ENCODE measurements at places on chromosomes 3 and 15.
A peak's percentile ranks its signal among the peaks of the same experiment; 100 is the strongest.

DNA sequence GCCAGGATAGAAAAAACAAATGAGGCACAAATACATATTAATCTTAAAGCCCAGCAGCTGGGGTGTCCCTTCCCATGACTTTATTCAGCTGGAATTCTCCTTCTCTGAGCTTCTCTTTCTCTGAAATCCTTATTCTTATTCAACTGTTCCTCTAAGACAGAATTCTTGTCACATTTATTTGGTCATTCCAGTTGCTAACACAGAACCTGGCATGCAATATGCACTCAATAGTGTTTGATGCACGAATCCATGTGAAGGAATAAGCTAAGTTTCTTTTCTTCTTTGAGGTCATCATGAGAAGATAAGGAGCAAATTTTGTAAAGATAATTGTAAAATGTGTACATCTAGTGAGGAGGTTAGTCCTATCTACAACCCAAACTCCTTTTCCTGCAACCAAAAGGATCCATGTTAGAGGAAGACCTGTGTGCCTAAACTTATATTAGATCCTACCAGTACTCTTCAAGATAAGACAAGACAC, 154.2 kb upstream of the KCNMB2 start:
- DNase-seq: no peak

DNA sequence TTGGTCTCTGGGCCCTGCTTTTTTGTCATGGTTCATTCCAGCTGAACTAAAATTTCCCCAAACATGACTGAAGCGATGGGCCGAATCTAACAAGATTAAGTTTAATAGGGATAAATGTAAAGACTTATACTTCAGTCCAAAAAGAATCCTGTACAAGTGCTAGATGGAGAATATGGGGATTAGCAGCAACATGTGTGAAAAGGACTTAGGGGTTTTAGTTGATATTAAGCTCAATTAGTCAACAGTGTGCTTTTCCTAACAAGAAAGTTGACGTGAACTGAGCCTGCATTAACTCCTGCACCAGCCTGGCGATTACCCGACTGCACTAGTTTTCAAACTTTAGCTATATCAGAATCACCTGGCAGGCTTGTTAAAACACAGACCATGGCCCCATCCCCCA, 61.0 kb upstream of the BBX start:
- DNase-seq: no peak

GRCh38 chr15:52858782-52859176, 68.6 kb upstream of the ONECUT1 start:
- DNase-seq: no peak

GRCh38 chr3:52784021-52784621, 6.7 kb downstream of the ITIH1 start:
- DNase-seq: no peak

DNA sequence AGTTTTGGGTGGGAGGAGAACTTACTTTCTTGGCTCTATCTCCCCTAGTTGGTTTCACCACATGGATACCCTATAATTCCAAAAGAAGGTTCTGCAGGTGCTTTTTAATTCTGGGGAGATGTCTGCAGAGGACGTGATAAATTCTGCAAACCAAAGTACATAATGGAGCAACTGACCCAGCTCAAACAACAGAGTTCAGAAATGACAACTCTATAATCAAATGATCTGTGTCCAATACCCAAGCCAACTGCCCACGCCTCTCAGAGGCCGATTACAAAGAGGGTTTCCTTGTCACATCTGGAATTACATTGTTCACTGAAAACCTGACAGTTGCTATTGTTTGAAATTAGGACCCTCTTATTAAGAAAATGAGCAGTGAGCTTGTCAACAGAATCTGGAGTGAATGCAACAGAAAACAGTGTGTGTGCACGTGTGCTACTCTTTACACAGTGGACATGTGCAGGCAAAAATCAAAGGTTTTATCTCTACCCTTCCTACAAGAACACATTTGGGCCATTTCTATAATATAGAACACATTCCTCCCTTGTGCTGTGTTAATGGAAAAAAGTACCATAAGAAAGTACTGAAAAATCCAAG, 593.0 kb downstream of the MAGI1 start:
- DNase-seq: no peak

- no peak for DNase-seq
Measured at GRCh38 chr3:133834621-133835417, 29.2 kb downstream of the SRPRB start.

DNA sequence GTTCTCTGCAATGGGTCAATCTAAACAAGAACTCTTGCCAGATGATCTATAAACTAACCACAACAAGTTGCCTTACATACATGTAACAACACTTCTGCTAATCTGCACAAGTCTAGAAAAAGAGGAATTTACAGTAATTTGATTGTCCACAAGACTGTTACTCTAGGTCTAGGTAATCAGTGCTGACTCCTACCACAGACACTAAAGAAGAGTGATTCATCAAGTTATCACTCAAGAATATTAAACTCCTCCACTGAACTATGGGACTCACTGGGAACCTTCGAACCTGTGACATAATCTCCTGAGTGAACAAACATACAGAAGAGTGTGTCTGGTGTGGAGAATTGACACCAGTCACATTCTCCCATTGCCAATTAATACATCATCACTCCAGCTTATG, 138.3 kb downstream of the ANXA2 start:
- DNase-seq: no peak

DNA sequence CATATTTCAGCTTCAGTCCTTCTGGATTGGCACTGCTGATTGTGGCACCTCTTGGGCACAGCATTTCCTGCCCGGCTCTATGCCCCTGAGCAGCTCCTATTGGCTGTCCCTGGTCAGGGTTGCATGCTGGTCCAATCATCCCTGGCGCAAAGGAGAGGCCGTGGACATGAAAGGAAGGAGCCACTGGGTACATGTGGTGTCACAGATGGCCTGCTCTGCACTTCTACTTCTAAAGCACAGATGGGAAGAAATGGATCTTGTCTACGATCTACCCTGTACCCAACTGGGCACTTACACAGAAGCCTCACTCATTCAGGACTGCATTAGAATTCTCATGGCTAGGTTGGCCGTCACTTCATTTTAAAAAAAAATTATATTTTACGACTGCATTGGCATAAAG, 232.5 kb downstream of the SHQ1 start:
- no peak for DNase-seq

DNA sequence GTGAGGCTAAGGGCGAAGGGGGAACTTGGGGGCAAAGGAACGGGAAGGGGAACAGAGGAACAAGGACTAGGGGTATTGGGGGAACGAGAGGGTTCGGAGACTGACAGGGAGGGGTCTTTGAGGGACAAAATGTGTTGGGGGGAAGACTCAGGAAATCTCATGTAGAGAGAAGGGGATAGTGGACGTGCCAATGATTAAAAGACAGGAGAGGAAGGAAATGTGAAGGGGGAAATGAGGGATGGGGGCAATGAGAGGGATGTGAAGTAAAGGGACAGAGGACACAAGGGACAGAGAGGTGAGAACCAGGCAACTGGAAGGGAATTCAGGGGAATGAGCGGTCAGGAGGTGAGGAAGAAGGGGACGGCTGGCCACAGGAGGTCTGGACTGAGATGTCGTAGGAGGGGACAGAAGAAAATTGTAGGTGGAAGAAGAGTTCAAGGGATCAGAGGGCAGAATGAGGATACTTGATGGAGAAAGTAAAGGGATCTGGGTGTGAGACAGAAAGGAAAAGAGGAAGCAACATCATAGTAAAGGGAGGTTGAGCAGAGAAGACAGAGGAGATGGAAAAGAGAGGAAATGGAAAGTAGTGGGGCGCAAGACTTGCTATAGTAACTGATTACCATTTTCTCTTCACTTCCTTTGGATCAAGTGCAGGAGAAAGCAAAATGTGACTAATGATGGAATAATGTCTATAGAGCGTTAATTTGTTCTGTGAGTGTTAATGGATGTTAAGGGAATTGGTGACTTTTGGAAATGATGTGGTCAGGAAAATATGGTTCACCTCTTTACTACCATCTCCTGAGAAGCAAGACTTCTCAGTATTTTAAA, 749 bp downstream of the RAB8B start:
- no peak for DNase-seq

DNA sequence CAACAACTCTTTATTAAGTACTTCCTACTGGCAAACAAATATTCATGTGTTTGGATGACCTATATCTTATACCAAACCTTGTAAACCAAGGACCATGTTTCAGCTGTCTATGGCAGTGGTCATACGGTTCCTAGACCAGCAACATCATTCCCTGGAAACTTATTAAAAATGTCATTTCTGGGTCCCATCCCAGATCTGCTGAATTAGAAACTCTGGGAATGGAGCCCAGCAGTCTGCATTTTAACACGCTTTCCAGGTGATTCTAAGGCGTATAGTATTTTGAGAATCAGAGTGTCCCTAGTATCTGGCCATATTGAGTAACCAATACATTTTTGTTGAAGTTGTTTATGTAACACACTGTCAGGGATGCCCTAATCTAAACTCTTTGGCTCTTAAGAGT, 363.4 kb upstream of the LRRC3B start:
- DNase-seq: no peak

- no peak for DNase-seq
Measured at GRCh38 chr3:197181741-197182140, 116.7 kb downstream of the DLG1 start.

DNA sequence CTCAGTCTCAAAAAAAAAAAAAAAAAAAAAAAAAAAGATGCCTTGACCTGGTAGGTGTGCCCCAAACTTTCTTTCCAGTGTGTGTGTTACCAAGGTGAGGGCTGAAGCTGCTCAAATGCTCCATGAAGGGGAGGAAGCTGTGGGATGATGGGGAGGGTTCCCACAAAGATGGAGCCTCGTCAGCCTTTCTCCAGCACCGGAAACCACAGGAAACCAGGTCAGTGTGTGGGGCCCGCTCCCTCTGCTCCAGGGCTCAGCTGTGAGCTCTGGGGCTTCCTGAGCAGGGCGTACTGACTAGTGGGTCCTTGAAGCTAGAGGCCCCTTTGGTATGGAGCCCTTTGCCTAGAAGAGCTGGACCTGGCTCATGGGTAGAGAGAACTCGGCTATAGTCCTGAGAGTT, 681 bp upstream of the IL17RE start:
- DNase-seq: no peak

DNA sequence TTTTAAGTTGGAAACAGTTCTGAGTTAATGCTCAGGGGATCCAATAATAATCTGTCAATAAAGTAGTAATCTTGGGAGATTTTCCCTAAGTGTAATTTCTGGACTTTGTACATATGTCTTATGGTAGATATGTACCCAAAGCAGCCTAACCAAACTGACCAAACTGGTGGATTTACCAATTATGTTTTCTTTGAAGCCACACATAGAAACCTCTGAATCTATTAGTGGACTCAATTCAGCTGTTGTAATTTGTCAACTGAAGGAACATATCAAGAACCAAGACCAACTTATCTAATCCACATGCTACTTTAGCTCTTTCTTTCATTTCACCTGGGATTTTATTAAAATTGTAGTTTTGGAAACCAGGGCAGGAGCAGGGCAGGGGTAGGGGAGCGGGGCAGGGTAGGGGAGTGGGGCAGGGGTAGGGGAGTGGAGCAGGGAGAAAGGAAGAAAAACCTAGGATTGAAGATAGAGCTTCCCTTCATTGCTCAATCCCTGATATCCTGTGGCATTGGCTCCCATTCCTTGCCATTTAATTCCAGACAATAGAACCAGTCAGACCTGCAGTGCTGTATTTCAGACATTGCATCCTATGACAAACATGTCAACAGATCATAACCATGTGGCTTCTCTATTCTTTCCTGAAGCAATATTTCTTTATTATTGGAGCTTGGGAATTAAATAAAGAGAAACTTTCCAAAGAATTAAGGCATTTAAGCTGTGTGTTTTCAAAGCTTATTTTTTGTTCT, 101.8 kb downstream of the NFKBIZ start:
- peak; percentile 80 for DNase-seq

GRCh38 chr3:116265976-116266584, 179.2 kb downstream of the LSAMP start:
- DNase-seq: no peak

- DNase-seq: no peak
Measured at GRCh38 chr3:42276141-42277132, 10.5 kb upstream of the CCK start.

GRCh38 chr3:183619624-183620251, 15.7 kb upstream of the KLHL24 start:
- DNase-seq: no peak

DNA sequence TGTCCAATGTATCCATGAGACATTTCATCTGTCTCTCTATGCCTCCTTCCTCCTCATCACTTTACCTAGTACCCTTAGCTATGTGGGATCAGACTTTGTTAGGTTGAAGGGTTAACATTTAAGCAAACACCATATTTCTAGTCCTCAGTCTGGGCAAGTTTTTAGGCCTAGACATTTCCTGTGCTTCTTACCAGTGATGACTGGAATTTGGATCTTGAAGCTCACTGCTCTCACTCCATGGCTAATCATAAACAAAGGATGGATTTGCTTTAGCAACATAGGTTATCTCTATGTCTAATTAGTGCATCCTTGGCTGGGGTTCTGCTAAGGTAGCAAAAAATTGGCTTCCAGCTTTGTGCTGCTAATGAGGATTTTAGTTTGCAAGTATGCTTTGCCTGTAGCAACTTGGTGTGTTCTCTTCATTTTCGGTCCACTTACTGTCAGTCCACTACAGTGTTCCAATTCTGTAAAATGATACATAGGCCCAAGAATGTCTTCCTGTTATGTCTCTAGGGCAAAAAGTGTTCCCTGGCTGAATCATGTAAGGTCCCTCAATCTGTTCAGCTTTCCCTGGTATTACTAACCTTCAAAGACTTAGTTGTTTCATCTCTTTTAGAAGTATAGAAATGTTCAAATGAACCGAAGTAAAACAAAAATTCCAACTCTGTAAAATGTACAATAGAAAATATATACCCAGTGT, 615.4 kb downstream of the CADM2 start:
- DNase-seq: peak; percentile 24

- peak; percentile 88 for DNase-seq
Measured at GRCh38 chr3:48435774-48436476, 4.0 kb downstream of the CCDC51 start.

DNA sequence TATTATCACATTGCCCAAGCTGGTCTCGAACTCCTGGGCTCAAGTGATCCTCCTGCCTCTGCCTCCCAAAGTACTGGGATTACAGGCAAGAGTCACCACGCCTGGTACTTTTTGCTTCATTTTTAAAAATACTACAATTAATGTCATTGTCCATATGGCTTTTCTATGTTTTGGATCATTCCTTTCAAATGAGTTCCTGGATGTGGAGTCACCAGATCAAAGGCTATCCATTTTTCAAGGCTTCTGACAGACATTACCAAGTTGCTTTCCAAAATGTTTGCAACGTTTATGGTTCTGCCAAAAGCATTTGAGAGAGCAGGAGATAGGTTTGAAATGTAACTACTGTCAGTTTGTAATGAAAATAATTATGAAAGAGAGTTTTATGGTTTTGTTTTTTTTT, 34.2 kb upstream of the BCL2L10 start:
- DNase-seq: no peak

GRCh38 chr3:183018421-183019192, 38.3 kb upstream of the DCUN1D1 start:
- no peak for DNase-seq

- peak; percentile 60 for DNase-seq
Measured at GRCh38 chr3:17372362-17373210, 369.8 kb downstream of the TBC1D5 start.

GRCh38 chr3:109057056-109057455, 60.9 kb downstream of the MORC1 start:
- DNase-seq: no peak
